ENCODE measurements at places on chromosomes 12 and 14.

DNA sequence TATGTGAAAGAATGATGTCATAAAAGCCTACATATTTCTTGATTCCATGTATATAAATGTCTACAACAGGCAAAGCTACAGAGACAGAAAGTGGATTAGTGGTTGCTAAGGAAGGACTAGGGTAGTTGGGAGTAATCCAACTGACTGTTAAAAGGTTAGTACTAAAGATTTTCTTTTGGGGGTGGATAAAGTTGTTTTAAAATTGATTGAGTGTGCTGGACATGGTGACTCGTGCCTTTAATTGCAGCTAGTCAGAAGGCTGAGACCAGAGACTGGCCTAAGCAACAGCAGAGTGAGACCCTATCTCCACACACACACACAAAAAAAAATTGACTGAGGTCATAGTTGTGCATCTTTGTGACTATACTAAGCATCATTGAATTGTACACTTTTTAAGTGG, 234.3 kb downstream of the C12orf50 start:
- DNase-seq = no peak

- DNase-seq = no peak
Measured at GRCh38 chr12:28172434-28173030, 17.7 kb upstream of the CCDC91 start.

DNA sequence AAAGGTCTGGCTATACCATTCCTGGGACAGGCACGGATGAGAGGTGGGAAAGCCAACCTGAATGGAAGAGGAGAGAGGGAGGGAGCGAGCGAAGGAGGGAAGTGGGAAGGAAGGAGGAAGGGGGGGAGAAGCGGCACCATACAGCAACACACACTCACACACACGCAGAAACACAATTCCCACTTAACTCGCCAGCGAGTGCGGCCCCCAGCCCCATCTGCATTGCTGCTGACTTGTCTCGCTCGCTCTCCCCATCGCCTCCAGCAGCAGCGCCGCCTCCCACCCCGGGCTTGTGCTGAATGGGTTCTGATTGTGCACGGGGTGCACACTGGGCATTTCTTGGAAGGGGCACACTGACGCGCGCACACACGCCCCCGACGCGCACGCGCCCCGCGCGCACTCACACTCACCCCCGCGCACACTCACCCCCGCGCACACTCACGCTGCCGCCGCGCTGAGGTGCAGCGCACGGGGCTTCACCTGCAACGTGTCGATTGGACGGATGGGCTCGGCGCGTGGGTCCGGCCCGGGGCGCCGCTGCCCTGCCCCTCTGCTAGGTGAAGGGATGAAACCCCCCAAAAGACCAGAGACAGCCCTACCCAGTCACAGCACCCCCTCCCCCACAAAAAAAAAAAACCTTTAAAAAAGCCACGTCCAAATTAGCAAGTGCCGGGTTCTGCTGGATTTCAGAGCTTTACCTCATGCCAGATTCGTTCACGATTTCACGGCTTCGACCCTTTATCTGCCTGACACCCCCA, 685 bp downstream of the GRIN2B start:
- no peak for DNase-seq

GRCh38 chr12:124762791-124763593, 100.7 kb downstream of the SCARB1 start:
- no peak for DNase-seq

DNA sequence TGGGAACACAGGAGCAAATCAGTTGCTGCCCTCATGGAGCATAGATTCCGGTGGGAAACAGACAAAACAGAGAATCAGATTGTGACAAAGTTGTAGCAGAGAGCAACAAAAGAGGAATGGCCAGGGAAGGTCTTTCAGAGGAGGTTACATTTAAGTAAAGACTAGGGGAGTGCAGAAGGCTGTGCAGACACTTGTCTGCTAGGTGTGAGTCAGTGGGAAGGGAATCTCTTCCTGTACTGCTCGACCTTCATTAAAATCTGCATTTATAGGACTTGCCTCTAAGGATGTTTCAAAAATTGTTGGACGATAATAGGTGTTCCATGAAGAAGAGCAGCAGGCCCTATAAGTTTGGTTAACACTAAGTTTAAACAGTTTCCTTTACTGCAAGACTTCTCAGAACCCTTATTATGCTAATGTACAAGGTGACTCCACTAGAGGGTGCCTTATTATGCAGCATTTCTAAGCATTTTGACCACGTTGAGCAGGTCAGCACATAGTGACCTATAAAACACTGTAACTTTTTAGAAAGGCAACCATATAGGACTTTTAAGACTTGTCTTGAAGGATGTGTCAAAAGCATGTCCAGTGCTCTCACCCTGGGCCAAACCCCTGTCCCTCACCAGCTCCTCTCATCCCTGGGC, 91.8 kb upstream of the RIC8B start:
- no peak for DNase-seq

DNA sequence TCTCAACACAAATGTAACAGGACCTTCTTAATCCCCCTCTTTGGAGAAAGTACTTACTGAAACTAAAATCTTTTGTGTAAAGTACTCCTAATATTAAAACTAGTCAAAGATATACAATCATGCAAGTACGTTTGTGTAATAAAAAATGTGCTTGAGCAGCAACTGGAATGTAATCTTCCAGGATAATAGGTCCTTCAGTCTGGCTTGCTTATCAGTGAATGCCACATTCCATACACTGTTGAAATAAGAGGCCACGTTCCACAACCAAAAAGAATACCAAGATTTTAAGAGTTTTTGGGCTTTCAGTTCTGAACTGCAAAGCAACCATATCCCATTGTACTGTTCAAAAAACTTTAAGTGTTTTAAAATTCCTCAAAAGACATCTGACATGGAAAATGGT, 26.2 kb upstream of the GRIN2B start:
- no peak for DNase-seq

DNA sequence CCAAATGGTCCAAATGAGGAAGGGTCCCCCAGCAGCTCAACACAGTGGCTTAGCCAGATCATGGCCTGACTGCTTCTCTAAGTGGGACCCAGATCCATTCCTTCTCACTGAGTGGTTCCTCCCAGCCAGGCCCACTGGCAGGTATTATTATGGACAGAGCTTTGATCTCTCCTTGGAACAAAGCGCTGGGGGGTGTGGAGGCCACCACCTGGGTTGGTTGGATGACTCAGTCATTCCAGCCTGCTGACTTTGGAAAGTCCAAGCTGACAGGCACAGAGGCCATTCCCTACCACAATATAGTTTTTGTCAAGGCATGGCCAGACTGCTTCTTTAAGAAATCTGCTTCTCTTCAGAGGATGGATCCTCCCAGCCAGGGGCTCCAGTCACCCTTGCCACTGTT, 341.1 kb downstream of the BTG1 start:
- DNase-seq = no peak

DNA sequence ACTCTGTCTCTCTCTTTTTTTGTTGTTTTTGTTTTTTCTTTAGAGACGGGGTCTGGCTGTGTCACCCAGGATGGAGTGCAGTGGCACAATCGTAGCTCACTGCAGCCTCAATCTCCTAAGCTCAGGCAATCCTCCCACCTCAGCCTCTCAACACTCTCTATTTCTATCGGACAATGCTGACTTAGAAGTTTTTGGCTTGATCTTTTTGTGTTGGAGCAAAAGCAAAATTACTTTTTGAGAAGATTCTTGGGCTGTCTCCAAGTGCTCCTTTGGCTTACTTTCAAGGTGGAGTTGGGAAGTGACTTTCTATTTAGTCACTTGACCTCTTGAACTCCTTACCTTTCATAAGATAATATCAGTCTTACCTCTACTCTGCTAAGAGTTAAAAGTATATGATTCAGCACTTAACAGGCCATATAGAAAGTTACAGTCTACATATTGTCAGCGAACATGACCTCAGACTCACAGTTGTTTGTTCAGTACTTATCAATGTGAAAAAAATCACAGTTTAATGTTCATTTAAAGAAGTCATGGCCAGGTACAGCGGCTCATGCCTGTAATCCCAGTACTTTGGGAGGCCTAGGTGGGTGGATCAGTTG, 15.4 kb upstream of the MIA2 start:
- no peak for DNase-seq

DNA sequence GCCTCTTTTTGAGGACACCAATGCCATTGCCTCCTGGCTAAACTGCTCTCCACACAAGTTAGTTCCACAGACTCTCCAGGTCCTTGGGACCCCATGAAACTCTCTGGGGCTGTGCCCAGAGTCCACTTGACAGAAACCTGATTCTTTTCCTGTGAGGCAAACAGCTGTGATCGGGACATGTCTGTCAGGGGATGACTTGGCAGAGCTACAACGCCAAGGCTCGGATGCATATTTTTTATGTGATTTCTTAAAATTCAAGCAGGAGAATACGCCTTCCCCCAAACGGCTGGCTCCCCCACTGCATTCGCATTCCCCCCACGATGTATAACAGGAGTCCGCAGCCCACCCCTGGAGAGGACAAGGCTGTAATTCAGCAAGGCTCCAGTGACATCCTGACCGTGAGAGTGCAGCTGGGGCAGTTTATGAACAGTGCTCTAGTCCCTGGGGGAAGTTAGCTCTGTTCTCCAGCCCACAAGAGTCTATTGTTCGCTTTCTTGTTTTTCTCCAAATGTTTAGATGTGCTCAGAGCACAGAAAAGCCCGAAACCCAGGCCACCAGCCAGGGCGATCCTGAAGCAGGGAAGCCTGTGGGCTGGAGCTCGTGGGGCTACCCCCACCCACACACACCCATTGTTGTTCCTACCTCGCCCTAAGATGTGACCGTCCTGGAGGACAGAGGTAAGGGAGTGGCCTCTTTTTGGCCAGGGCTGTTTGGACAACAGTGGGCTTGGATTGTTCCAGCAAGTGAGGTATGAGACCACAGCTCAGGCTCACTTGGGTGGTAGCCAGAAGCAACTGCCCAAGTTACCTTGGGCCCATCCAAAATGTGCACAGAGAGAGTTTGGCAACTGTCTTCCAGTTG, 159.5 kb downstream of the ZFP36L1 start:
- DNase-seq = no peak

DNA sequence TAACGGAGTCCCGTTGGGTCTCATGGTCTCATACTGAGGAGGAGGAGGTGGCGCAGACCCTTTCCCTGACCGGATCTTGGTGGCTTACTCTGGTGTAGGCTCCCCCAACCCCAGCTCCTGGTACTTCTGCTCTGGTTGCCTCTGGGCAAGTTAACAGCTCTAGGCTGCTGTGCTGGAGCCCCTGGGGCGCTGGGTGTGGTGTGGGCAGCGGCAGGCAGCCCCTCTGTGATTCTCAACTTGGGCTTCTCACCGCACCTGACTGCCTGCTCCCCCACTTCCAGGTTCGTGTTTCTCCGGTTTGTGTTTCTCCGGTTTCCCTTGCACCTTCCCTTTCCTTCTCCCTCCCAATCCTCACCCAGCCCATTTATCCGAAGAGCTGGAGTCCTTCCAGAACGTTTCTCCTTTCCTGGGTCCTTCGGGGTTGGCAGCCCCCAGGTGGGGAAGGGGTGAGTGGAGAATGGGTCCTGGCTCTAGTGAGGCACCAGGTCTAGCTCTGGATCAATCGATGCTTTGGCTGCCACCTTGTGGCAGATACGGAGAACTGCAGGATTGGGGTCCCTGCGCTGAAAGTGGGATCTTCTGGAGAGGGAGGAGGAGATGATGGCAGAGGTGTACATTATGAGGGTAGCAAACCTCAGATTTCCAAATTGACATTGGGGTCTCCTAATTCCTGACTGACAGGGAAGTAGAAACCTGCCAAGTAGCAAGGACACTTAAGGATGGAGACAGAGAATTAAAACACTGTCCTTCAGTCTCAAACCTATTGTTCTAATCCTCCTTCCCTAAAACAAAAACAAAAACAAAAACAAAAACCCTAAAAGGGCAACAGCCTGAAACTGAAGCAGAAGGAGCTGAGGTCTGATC, 8.3 kb downstream of the CISTR start:
- DNase-seq = no peak

- peak; percentile 87 for DNase-seq
Measured at GRCh38 chr12:11727133-11727664, 77.7 kb downstream of the ETV6 start.

DNA sequence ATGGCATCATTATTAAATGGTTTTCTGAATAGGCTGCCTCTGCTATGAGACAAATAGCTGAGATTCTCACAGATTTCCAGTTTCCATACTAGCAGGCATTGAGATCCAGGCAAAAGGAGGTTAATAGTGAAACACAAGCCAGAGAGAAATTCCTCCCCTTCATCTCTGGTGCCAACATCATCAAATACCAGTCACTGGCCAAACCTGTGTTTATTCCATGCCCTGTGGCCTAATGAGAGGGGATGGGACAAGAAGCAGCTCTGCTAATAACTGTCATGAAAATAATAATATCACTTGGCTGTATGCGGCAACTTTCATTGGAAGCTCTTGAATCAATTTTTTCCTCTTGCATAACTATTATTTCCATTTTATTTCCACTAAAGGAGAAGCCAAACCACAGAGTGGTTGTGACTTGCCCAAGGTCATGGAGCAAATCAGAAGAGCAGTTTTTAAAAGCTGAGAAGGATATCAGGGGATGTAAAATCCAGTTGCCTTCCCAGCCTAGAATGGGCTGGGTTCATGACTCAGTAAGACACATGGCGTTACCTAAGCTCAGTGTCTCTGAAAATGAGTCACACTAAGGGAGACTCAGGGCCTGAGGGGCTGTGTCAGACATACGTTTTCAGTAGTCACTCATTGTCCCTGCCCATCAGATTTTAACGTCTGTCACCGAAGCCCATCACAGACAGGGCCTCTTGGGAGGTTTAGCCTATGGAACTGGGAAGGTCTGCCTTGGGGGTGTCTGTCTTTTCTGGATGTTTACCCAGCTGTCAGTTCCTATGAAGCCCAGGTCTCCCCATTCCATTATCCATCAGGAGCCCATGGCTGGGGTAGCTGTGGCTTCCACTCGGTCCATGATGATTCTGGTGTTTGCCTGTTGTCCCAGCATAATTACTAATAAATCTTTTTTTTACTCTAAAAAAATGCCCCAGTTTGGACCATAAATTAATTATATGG, 208.8 kb upstream of the EEA1 start:
- no peak for DNase-seq

DNA sequence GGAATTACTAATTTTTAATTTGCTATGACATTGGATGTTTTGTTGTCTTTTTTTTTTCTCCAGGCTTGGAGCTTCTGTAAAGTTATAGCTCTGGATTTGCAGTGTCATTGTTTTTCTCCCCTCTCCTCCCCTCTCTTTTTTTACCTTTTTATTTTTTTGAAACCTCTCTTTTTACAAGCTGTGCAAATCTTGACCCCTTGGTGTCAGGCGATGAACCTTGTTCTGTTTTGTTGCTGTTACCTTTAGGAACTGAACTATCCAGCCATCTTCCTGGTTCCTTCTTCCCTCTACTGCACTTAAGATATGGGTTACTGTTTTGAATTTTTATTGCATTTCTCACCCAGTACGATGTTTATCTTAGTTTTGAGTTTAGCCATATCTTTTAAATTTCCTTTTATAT, 13.7 kb downstream of the KTN1 start:
- no peak for DNase-seq

GRCh38 chr12:25866586-25867378, 91.7 kb upstream of the RASSF8 start:
- no peak for DNase-seq
